ENCODE measurements at places on chromosomes 12 and 14.
A peak's percentile ranks its signal among the peaks of the same experiment; 100 is the strongest.

- no peak for DNase-seq
These were observed 188.1 kb downstream of the ERC1 start for GRCh38 chr12:1179128-1179527.

- peak; percentile 57 for DNase-seq
These were observed 58.8 kb downstream of the PIK3C2G start for GRCh38 chr12:18320036-18320617.

GRCh38 chr12:8080120-8080519 lies 2.0 kb upstream of the NECAP1 start:
- DNase-seq = no peak

DNA sequence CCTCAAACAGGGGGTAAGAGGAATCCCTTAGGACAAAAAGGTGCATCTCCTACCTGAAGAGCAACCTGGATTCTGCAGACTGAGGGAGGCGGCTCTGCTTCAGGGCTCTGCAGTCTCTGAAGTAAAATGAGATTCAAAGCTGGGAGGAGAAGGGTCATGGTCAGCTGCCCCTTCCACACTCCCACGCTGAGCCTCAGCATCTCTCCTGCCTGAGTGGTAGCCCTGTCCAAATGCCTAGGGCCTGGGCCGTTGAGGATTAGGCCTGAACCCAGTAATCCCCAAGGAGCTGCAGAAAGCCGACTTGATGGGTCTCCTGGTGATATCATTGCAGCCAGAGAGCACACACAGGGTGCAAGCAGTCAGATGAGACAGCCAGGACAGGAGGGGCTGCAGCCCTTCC lies 18.9 kb downstream of the PHLDA1 start:
- DNase-seq = no peak

DNA sequence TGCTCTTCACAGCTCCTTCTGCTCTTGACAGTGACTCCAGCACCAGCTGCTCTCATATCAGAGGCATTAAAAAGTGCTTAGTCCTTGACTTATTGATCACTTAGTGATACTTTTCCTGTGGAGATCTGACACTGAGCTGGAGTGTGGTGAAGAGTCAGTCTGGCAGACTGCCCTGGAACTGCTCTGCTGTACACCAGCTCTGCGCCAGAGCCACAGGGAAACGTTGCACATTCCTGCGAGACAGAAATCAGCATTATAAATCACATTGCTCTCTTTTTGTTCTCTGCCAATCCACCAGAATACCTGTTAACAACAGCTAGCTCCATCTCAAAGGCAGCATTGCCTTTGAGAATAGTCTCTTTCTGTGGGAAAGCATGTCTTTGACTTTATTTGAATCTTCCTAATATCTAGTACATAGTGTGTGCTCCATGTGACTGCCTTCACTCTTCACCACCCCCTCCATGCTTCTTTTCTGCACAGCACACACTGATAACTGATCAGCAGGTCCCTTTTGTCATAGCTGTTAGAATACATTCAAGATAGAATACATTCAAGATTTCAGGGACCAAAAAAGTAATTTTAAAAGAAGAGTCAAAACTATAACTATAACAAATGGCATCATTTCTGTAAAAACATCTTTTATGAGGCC lies 48.2 kb upstream of the VSX2 start:
- no peak for DNase-seq

- DNase-seq = no peak
These were observed 88.9 kb upstream of the MED13L start for GRCh38 chr12:116366456-116366776.

DNA sequence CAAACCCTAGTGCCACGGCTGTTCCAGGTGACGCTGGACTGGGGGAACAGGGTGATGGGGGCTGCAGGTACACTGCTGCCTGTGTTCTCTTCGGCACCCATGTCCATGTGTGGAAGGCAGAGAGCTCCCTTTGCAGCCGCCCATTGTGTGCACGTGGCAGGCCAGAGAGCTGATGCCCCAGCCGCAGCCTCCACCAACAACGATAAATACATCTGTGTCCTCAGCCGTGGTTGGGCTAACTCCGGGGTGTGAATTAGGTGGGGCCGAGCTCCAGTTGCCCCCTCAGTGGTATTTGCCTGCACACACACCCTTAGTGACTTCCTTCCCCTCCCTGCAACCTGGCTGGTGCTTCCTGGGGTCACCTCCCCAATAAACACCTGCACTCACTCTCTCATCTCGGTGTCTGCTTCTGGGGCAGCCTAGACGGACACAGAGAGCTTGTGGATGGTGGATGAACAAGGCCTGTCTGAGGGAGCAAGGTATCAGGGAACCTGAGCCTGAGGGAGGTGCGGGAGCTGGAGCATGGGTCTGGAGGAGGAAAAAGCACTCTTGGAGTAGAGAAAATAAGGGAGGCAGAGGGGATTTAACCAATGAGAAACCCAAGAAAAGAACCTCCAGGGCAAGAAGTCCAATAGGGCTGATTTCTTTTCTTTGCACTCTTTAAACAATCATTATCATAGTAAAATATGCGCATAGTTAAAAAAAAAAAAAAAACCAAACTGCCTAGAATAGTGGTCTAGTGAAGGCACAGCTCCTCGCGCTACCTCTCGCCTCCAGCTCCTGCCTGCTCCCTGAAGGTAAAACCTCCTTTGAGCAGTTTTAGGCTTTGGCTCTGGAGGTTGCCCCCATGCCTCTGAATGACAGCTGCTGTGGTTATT lies 112.6 kb downstream of the ZNF664 start:
- DNase-seq = no peak

DNA sequence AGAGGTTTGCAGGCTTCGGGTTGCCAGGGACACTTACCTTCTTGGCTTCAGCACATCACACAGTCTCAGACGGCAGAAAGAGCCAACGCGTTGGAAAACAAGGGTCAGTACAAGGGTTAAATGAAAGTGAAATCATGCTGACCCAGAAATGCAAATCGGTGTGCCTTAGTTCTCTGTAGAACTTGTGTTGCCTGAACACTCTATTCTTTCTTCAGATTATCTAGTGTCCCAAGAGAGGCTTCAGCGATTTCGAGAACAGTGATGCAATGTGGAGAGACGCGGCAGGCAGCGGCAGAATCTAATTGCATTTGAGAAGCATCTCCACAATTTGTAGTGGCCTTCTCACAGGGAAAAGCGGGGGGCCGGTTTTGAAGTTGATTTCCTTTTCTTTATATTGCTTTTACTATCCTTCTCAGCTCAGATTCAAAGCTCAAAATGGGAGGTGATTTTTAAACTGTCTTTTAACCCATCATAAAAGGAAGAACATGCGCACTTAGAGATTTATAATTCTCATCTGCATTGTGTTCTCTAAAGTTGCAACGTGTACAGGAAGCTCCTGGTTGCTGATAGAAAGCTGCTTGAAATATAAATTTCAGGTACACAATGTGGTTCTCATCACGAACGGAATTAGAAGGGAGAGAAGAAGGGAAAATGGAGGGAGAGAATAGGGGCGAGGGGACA lies 67.8 kb upstream of the EGLN3 start:
- no peak for DNase-seq

DNA sequence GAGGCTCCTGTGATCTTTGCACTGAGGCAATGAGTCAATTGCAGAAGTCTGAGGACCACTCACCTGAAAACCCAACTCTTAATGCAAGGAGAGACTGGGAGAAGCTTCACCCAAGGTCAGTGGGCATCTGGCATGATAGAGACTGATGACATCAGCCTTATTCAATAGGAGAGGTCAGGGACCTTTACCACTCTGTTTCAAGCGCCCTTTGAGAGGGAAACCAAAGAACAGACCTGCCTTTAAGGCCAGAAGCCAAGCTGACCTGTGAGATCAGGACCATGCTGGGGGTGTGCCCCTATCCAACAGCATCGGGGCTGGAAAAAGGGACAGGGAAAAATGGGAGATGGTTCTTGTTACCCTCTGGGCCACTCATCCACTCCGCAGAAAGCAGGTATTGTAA lies 83.3 kb upstream of the FOXN3 start:
- DNase-seq = no peak

DNA sequence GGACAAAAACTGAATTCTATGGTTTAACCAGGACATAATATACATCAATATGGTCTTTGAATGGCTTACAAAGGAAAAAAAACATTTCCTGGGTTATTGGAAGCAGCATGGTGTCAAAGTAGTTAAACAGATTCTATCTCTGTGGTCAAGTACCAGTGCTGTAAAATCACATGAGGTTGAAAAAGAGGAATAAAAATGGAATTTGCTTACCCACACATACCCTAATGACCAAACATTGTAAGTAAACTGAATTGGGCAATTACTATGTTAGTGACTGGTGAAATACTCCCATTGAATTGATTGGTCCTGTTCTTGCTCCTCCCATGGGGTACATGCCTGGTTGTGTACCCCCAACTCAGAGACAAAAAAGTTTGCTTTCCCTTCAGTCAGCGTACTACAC lies 19.6 kb downstream of the IFNG start:
- DNase-seq = no peak

GRCh38 chr14:77615361-77616132 lies 890 bp downstream of the SPTLC2 start:
- no peak for DNase-seq

DNA sequence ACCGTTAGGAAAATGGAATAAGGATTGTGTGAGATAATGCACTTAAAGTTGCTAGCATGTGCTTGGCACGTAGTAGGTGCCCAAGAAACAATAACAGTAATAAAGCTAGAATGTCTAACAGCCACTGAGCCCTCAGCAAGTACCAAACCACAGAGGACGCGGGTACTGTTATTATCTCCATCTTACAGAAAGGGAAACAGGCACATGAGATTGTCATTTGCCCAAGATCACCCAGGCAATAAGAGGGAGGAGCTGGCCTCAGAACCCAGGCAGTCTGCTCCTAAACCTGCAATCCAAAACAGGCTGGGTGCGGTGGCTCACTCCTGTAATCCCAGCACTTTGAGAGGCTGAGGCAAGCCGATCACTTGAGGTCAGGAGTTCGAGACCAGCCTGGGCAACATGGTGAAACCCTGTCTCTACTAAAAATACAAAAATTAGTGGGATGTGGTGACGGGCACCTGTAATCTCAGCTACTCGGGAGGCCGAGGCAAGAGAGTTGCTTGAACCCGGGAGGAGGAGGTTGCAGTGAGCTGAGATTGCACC lies 5.1 kb upstream of the SDS start:
- no peak for DNase-seq

DNA sequence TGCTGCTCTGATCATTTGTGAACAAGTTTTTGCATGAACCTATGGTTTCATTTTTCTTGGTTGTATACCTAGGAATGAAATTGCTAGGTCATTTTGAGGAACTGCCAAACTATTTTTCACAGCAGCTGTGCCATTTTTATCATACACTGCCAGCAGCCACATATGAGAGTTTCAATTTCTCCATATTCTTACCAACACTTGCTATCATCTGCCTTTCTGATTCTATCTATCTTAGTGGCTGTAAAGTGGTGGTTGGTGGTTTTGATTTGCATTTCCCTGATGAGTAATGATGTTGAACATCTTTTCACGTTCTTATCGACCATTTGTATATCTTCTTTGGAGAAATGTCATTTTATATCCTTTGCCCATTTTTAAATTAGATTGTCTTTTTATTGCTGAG lies 146.1 kb downstream of the C12orf75 start:
- no peak for DNase-seq

GRCh38 chr14:28340816-28341215 lies 425.8 kb upstream of the FOXG1 start:
- DNase-seq = no peak

DNA sequence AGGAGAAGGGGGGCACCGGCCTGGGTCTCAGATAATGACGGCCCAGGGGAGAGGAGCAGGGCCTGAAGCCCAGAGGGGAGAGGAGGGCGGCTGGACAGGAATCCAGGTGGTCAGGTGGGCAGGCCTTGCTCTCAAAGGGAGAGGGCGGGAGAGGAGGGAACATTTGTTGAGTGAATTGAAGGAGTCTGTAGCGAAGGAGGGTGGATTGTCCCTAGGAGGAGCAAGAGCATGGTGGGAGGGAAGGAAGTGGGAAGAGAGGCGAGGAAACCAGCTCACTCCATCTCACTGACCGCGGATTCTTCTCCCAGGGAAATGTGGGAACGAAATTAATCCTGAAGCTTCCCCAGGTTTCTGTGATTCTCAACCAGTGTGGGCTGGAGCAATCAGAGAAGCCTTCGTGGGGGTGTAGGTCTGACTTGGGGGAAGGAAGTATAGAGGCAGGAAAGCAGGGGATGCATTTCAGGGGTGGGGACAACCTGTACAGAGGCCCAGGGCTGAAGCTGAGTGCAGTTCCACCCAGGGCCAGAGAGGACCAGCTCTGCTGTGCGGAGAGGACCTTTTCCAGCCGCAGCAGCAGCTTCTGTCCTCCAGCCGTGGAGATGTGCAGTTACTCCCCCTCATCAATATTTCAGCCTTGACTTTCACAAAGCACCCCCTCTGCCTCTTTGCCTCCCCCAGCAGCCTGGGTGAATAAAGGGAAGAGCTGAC lies 100.9 kb downstream of the CHST11 start:
- no peak for DNase-seq

DNA sequence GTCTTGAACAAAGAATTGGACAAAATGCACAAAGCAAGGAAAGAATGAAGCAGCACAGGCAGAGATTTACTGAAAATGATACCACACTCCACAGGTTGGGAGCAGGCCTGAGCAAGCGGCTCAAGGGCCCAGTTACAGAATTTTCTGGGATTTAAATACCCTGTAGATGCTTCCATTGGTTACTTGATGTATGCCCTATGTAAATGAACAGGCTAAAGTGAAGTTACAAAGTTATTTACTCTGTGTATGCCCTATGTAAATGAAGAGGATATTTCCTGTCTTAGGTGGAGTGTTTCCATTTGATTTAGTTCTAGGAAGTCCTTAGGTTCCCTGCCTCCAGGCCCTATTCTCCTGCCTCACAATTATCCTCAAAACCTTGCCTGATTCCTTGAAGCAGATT lies 36.6 kb downstream of the TMX1 start:
- no peak for DNase-seq

DNA sequence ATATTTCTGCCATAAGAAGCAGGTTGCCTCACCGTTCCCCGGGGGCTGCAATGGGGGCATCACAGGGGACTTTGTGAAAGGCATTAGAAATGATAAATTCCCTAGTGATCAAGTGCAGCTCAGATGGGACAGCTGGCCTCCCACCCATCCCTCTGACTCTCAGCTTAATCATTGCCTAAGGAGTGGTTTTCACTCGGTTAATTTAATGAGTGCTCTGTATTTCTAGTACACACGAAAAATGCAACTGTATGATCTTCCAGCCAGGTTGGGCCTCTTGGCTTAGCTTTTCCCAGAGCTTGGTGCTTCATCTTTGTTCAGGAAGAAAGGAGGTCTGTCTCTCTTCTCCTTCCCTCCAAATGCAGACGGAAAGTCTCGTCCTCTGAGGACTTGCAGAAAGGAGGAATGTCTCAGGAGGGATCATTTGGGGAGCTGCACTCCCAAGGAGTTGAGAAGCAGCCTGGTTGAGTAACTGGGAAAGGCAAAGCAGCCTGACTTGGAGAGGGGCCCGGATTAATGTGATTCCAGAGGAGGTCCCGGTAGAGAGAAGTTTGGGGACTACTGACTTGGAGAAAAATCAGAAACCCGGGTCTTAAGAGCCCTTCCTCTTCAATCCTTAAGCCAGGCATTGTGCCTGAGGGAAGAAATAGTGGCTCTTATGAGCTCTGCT lies 7.2 kb downstream of the CD9 start:
- no peak for DNase-seq

GRCh38 chr12:102509123-102509626 lies 28.8 kb upstream of the IGF1 start:
- no peak for DNase-seq

DNA sequence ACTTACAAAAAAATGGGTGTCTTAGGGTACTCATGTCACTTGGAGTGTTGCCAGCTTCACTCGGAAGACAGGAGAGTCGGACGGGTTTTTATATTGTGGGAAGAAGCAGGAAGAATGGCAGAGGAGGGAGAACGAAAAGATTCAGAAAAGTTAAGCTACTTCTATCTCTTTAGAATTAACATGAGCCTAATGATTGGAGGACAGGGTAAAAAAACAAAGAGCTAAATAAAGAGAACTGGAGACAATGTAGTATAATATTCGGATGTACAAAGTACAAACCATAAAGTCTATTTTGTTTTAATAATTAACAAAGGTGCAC lies 43.9 kb downstream of the EFCAB11 start:
- DNase-seq = no peak

Measured in foreskin melanocyte (primary cell).